Stimulated activated CD4-positive, alpha-beta T cell treated with anti-CD3 and anti-CD28 coated beads, Interleukin-12 subunit alpha, Interleukin-12 subunit beta, amount 100 ng/mL, for 24 hours (primary cell): ENCODE measurements at places on chromosomes 5 and 9.

DNA sequence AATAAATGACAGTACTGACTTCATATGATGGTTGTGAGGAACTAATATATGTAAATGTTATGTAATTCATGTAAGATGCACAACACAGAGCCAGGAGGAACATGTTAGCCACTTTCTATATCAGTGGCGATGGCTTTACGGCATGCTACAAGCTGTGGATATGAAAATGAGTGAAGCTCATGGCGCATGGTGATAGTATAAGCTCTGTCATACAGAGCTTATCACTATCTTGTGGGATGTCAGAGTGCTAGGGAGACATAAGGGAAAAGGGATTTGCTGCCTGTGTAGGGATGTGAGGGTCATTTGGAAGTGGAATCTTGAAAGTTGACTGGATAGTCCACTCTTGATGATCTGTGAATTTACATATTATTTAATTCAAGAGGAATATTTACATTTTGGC lies 13.6 kb downstream of the CPEB4 start:
- DNase-seq, result no peak

DNA sequence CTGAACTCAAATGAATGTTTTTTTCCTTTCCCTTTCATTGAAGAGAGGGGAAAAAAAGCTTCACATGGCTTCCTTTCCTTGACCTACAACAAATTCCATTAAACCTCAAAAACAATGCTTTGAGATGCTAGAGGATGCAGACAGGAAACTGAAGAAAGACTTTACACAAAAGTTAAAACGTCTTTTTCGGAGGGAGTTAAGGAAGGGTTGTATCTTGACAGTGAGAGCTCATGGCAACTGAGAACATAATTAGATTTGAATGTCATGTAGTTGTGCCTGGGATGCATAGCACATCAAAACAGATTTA lies 66.4 kb downstream of the EBF1 start:
- no peak for DNase-seq

- DNase-seq, result no peak
Observed at GRCh38 chr9:2354856-2355696, 266.5 kb upstream of the VLDLR start.

DNA sequence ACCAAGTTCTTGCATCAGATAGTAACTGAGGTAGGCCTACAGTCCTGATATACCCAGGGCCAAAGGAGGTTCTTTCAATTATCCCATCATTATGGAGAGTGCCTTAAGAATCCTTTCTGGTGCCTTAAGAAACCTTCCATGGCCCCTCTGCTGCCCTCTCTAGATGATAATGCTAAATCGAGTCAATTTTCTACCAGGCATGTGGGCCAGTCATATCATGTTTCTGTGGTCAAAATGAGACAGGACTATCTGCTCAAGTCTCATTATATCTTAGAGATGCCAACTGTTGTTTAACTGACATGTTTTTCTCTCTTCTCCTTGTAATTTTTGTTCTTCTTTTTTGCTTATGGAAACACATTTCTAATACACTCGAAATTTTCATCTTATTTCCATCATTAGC lies 127.6 kb downstream of the EDIL3 start:
- no peak for DNase-seq
